CD4-positive, alpha-beta T cell treated with Interleukin-17A for 1 hour (primary cell): ENCODE measurements at places on chromosomes 3 and 15.

GRCh38 chr3:180646187-180646790, 33.0 kb downstream of the CCDC39 start:
- no peak for DNase-seq

- no peak for DNase-seq
These were observed 11.5 kb upstream of the USP50 start for GRCh38 chr15:50558012-50558411.

DNA sequence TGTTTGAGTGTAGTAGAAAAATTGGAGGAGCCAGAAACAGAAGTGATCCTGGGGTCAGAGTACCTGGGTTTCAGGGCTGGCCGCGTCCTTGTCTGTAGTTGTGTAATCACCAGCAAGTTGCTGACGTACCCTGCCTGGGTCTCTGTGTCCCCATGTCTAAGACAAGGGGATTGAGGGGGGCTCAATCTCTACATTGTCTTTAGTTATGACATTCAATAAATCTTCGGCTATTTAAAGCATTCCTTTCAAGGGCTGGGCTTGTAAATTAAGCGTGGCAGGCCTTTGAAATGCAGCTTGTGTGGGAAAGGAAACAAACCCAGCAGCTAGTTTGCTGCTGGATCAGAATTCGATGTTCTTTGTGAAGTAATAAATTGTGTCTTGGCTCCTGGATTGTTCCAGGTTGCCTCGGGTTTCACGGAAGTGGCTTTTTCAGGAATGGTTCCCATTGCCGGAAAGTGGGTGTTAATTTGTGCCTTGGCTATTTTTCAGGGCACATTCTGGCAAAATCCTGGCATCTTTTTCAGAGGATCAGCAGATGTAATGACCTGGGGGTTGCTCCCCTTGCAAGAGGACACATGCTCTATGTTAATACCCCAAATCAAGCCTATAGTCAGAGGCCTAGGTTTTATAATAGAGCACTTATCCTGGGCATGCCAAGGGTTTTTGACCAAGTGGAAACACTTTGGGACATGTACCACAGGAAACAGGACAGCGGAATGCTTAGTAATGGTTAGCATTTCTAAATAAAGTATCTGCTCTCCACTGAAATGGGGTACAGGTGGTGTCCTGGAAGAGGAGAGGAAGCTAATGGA, 294.8 kb upstream of the NR2E3 start:
- no peak for DNase-seq

DNA sequence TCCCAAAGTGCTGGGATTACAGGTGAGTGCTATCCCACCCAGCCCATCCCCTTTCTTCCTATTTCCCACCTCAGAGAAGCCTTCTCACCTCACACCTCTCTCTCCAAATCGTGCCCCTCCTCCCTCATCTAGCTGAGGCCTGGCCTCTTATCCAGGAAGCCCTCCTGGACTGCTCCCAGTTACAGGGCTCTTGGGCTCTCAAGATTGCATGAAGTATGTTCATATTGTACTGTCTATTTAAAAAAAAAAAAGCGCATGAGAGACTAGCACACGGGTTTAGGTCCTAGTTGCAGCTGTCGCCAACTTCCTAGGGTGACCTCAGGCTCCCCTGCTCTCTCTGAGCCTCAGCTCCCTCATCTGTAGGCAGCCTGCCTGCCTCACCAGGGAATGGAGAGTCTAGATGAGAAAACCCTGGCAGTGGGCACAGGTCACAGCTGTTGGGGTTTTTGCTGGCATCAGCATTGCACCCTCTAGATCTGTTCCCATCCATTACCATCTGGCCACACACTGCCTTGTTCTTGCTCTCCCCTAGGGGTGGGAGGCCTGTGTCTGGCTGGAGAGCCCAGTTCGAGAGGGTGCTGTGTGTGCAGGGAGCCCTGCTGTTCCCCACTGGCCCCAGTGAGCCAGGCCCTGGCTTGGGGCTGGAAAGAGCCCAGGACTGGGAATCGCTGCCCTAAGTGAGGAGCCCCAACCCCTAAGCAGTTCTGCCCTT, 24.2 kb upstream of the C15orf39 start:
- DNase-seq = no peak

DNA sequence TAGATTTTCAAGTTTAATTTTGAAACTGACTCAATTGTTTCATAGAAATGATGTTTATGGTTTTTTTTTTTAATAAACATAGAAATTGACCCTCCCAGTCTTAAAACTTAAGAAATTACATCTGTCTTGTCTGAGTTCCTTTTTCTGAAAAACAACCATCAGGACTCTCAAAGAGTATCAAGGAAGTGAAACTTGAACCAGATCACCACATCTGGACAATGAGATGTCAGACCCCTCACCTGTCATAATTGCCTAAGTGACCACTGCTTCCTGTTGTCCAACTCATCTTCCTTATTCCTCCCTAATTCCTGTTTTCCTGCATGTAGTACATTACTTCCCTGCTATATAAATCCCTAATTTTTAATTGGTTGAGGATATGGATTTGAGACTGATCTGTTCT, 441.5 kb upstream of the ARHGEF26 start:
- no peak for DNase-seq

DNA sequence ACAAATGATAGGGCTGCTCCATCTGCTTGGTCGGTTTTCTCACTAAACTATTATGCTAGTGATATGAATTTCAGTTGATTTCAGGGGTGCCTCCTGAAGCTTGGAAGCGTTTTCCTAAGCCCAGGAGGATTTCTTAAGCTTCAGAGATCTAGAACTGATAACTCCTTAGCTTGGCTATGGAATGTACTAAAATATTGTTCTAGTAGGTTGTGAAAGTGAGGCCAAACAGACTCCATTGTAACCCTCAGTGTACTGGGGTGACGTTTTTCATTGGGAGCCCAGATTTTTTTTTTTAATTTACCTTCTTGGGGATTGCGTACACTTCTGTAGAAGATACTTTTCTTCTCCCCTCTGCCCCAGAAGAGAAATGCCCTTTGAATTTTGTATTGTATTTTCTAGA, 17.0 kb upstream of the ST3GAL6 start:
- DNase-seq = no peak

DNA sequence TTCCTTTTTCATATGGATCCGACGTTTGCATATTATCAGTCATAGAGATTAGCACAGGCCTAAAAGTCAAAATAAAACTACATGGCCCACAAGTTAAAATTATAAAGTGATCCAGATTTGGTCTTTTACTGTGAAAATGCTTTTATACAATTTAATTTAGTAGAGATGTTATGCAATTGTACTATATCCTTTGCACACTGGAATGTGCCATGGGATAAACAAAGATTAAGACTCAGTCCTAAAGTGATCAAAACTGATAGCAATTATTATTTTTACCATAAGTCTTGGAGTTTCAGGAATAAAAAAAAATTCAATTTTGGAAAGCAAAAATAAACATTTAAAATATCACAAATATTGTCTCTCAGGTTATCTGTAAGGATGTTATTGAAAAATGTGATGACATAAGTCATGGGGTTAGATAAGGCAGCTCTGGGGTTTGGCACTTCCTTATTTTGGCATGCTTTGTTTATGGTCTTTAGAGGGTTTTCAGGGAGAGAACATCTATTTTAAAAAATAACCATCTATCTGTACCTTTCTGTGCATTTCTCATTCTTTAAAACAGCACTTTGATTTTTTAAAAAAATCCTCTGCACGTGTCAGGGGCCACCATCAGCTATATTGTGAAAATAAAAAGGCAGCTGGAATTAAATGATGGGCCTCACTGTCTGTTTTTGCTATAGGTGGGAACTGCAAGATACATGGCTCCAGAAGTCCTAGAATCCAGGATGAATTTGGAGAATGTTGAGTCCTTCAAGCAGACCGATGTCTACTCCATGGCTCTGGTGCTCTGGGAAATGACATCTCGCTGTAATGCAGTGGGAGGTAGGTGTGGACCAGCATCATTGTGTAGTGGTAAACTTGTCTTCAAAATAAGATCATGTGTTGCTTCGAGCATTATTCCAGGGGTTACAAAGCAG, 67.3 kb downstream of the TGFBR2 start:
- DNase-seq = no peak

DNA sequence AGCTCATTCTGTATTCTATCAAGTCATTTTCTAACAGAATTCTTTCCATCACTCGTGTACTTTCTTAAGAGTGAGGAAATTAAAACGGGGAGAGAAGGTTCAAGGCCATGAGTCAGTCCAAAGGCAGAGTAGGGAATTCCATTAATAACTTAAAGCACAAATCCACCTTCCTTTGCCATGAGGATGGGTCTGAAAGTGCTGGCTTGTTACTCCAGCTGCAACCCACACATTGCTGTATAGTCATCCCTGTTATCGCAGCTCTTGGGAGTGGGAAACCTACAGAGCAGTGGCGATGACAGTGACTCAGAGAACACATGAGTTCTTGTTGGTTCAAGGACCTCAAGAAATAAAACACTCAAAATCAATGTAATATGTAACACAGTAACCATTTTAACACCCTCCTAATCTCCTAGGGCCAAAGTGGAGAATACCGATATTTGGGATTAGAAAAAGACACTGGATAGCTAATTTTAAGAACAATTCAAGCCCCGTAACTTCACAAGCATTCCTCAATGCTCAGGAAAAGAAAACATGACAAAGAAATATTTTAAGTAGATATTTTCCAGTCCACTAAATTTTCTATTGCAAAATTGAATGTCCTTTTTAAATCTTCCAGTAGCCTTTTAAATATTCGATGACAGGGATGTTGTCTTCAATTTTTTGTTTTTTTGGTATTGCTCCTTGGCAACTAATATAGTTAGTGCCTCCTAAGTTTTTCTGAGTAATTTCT, 179.9 kb upstream of the THBS1 start:
- DNase-seq = no peak

DNA sequence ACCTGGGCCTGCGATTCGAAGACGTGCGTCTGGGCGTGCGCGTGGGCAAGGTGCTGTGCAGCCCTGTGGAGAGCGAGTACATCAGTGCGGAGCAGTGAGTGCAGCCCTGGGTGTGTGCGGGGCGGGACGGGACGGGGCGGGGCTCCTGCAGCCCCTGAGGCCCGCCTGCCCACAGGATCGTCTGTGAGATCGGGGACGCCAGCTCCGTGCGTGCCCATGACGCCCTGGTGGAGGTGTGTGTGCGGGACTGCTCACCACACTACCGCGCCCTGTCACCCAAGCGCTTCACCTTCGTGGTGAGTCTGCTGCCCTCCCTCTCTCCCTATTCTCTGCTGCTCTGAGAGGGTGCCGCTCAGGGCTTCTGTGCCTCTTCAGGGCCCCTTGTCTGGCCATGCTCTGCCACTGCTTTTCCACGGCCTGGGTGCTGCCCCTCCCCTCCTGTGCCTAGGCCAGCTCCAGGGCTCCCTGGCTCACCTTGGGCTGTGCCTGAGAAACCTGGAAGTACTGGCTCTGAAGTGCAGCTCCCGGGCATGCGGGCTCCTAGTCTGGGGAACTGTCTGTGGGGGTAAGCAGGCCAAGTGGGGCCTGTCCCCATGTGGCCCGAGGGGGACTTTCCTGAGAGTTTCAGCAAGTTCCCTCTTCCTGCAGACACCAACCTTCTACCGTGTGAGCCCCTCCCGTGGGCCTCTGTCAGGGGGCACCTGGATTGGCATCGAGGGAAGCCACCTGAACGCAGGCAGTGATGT, 31.8 kb downstream of the PLXNA1 start:
- DNase-seq = no peak

DNA sequence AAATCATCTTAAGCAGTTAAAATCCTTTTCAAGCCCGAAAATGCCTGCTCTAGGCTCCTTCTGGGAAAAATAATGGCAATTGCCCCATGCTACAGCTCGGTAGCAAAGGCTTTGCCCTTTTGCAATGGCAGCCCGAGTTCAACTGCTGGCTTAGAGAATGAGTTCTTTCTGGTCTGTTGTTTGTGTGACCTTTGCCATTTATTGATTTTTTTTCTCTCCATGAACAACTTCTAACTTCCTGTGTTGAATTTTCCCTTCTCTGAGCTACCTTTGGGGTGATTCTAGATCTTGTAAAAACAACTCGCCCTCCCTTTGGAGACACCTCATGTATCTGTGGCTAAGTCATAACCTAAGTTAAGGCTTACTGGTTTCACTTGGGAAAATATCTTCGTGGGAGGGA, 139.3 kb downstream of the PLCH1 start:
- DNase-seq = no peak

DNA sequence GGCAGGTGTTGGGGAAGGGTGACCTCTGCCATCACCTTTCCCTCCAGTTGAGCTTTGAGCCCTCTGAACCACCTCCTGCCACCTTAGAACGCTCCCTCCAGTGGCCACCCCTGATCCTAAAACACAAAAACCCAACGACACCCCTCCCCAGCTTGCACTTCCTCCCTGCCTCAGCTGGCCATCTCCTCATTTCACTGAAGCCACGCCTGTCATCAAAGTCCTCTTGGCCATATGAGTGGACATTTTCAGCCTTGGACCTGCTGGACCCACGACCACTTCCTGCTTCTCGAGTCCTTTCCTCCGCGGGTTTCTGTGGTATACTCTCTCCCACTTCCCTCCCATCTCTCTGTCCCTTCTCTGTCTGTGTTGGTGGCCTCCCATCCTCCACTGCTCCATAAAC, 48.5 kb upstream of the NR2C2 start:
- no peak for DNase-seq

GRCh38 chr3:188432802-188433520, 279.0 kb downstream of the LPP start:
- peak; percentile 45 for DNase-seq

GRCh38 chr15:49103002-49103401, 52.4 kb downstream of the COPS2 start:
- no peak for DNase-seq

GRCh38 chr3:127428344-127428997, 140.6 kb upstream of the PRR20G start:
- DNase-seq = no peak

DNA sequence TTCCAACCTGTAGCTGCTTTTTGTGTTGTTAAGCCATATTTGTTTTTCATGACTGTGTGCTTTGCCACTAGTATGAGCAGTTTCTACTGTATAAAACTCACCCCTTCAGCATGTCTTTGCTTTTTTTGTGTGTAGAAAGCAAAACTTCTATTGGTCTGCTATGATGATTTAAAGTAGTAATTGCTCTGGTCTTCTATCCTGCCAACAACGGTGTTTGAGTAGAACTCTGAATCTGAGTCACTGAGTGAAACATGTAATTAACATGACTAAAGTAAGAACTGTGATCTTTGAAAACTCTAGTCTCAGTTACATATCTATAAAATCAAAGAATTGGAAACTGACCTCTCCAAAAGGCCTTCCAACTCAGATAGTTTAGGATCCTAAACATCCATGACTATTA, 133.6 kb downstream of the TPRG1 start:
- no peak for DNase-seq

GRCh38 chr15:40360015-40360414, 2.0 kb downstream of the DISP2 start:
- DNase-seq = no peak

GRCh38 chr15:90829942-90830440, 38.4 kb upstream of the FURIN start:
- DNase-seq = peak; percentile 34

DNA sequence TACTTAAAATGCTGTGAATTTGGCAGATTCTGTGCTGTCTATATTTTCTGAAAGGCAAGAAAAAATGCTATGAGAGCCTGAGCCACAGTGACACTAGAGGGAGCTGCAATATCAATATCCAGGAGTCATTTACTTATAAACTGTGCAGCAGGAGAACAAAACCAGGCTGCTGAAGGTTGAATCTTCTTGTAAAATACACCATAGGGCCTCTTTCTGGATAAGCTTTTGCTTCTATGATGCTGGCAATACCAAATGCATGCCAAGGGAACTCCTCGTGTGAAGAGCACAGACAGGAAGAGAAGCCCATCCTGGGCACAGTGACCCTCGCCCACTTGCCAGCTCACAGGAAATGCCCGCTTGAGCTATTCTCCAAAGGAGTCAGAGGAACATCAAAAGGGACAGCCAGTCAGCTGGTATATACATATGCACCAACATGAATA, 48.0 kb upstream of the TSPAN3 start:
- peak; percentile 64 for DNase-seq

- no peak for DNase-seq
These were observed 122.1 kb upstream of the TMEM108 start for GRCh38 chr3:132916096-132916495.
